ENCODE measurements at places on chromosomes 6 and 20.

DNA sequence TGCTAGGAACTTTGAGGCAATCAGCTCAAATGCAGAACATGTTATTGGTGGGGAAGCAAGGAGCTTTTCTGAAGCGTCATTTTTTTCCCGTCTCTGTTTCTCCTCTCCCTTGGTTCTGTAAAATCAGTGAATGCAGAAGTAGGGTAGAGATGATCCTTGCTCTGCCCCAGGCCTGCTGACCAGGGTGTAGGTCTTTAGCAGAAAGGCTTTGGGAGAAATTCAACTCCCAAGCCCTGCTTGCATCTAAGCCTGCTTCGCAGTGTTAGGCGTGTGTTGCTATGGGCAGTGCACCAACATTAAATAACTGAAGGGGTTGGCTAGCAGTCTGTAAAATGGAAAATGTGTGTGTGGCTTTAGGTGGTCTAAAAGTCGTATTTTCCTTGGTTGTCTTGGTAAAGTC, 45.9 kb downstream of the SASH1 start:
- no peak for DNase-seq

DNA sequence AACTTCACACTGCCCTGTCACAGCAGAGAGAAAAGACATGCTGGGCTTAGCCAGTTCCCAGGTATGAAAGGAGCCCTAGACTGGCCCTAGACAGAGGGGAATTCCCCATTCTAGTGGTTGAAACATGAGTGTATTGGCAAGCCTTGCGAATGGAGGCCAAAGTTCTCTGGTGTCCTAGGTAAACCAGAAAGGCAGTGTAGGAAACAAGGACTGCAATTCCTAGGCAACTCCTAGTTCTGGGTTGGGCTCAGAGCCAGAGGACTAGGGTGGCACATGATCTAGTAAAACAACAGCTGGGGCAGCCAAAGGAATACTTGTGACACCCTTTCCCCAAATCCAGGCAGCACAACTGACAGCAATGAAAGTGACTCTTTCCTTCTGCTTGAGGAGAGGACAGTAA, 265.0 kb upstream of the EPHA7 start:
- no peak for DNase-seq

DNA sequence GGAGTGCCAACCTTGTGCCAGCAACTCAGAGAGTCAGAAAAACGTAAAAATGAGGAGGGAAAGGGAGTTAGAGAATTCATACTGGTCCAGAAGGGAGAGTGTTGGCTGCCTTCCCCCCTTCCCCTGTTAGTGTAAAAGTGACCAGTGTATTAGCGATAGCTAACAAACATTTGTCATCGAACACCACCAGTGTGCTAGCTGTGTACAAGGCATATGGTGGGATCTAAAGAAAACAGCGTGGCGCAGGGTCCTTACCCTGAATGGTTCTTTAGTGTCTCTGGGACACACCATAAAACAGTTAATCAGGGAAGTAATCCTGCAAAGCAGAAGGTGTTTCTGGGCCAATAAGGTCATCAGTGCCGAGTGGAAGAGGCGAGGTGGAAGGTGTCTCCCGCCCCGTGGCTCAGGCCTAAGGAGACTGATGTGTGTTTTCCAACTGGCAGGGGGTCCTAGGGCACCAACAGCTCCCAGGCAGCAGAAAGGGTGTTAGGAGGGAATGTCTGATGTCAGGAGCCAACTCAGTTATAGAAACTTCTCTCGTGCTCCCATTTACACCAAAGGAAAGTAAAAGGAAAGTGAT, 91.9 kb downstream of the TCP11 start:
- DNase-seq = no peak

- DNase-seq = no peak
Observed at GRCh38 chr6:153840039-153840850, 198.8 kb upstream of the OPRM1 start.

- no peak for DNase-seq
Observed at GRCh38 chr6:127566651-127567050, 10.3 kb upstream of the C6orf58 start.

DNA sequence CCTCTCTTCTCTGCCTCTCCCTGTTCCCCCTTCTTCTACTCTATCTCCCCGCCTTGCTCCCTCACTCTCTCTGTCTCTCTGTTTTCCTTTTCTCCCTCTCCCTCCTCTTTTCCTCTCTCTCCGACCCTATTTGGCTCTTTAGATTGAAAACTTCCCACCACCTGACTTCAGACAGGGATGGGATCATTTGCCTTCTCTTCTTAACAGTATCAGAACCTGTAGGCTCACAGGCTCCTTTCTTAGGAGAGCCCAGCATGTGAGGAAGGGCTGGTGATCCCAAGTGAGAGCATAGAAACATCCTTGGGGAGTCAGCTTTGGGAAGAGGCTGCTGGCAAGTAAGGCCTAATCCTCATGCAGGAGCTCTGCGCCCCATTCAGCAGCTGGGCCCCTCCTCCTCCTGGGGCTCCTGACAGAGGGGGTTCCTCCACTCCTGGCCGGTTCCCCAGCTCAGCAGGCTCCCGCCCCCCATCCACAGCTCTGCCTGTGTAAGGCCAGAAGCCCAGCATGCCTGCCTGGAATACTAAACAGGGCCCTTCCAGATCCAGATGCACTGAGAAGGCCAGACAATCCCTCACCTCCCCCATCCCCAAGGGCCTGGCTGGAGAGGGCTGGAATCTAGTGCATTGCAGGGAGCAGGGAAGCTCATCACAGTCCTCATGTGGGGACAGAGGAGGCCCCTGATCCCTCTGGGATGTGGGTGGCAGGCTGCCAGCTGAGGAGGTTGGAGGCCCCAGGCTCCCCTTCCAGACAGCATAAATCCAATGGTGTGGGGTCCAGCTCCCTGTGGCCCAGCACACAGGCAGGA, 93.4 kb downstream of the PTPRT start:
- DNase-seq = no peak

DNA sequence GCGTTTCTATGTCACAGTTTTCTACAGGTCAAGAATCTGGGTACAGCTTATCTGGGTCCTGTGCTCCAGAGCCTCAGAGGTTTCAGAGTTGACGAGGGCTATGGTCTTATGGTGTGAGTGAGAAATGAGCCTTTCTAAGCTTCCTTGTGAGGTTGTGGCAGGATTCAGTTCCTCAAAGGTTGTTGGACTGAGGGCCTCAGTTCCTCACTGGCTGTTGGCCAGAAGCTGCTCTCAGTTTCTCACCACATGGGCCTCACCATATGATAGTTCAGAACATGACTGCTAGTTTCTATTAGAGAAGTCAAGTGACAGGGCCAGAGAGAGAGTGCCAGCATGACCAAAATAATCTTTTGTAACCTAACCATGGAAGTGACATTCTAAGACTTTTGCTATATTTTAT, 96.1 kb downstream of the NUS1 start:
- no peak for DNase-seq

DNA sequence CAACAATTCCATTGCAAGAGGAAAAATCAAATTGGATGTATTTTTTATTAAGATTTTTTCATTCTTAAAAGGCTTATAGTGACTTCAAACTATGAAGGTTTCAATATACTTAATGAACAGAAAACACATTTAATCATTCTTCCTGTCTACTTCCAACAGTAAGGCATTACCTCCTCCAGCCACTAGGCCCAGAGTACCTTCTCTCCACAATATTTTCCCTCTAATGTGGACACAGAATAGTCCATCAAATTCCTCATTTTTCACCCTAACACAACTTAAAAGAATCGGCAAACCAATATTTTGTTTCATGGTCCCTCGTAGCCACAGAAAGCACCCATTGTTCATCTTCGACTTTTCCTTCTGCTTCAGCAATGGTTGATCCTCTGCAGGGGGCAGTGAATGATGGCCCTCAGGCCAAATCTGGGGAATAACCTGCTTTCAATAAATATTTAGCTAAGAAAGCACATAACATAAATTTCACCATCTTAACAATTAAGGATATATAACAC, 335.4 kb upstream of the ID4 start:
- DNase-seq = no peak

DNA sequence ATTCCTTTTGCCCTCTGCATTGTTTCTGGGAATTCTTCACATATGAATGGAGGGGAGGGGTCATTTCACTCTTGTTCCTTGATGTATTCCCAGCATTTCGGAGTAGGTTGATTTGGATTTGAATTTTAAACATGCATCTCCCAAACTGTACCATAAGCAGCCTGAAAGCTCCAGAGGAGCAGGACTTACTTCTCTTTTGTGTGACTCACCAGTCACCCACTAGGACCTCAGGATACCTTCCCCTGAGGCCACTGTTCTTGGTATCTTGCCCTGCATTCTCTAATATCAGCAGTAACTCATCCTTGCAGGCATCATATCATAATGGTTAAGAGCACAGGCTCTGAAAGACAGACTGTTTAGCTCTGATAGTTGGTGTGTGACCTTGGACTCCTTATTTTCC, 703 bp downstream of the MRPL2 start:
- no peak for DNase-seq

GRCh38 chr20:63232235-63233060, 3.3 kb upstream of the BIRC7 start:
- DNase-seq = no peak

DNA sequence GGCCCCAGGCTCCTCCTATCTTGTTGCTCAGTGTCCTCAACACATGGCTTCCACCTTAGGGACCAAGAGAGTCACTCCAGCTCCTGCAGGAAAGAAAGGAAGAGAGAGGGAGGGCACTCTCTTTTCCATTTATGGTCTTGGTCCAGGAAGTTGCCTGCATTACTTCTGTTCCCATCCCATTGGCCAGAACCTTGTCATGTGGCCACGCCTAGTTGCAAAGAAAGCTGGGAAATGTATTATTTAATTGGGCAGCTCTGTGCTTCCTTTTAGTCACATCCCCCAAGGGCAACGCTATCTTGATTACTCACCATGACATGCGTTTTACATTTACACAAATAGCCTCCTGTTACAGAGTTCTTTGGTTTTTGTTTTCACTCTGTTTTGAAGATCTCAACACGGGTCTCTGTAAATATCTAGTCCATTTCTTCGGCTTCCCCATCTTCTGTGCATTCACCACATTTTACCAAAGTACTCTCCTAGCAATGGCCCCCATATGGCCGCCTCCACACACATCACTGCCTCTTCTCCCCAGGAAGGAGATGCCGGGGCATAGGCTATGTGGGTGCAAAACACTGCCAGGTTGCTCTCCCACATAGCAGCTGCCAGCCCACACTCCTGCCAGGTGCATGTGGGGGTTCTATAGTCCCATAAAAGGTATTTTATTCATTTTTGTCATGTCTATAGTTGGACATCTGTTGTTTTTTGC, 35.7 kb upstream of the ZMYND8 start:
- DNase-seq = no peak

DNA sequence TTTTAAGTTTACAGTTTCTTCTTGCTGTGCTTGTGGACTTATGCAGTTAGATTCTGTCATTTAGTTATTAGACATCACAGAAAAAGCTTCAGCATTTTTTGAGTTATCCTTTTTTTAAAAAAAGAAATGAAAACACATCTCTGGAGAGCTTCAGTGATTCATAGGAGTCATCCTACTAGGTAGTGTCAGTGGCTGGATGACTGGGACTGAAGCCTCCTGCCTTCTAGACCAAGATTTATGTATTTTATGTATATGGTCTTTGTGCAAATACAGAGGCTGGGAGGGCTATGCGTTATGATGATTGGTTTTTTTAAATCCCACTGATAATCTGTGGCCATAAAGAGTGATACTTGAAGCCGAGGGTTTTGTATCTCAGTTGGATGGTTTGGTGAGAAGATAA, 125.9 kb upstream of the JAG1 start:
- DNase-seq = no peak

GRCh38 chr6:11380969-11381744, 148.7 kb upstream of the NEDD9 start:
- no peak for DNase-seq

GRCh38 chr6:96604420-96604819, 41.5 kb downstream of the FHL5 start:
- no peak for DNase-seq

DNA sequence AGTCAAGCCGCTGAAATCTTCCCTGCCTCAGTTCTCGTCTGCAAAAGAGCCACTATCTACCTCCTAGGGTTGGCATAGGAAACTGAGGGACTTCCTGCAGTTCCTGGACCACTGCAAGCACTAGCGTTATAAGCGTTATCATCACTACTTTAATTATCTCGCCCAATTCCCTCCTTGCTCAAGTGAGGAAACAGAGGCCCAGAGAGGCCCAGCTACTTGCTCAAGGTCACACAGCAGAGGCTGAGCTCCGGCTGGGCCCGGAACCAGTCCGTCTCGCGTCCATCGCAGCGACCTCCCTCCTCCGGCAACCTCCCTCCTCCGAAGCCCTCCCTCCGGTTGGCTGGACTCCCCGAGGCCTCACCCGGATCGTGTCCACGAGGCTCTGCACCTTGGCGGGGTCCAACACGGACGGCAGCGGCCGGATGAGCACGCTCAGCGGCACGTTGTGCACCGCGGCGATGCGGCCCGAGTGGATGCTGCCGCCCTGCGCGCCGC, 338 bp downstream of the SRXN1 start:
- DNase-seq = no peak

DNA sequence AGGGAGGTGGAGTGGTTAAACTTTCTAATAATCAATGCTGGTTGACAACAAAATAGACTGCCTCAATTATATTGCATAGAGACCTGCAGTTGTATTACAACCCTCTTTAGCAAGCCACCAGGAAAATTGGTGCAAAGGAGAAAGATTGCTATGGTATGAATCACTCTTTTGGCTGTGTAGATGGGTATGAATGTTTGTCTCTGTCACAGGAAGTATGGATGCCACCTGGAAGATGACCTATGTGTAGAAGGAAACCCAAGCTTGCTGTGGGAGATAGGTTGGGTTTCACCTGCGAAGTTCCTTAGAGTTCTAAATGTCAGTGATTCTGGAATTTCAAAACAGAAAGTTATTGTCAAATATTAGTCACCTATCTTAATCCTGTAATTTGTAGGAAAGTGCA, 134.6 kb downstream of the SOBP start:
- DNase-seq = no peak

DNA sequence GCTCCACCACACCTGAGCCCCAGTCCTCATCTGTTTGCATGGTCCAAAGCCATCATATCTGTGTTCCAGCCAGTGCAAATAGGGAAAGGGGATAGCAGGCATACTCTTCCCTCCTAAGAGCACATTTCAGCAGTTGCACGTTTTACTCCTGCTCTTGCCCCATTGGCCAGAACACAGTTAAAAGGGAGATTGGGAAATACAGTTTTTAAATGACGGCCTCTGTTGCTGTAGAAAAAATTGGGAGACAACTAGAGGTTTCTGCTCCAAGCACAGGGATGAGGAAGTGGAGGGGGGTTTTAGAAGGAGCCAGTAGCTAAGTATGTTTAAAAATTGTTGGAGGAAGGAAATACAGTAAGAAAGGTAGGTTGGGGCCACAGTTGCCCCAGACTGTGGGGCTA, 14.6 kb upstream of the STK35 start:
- DNase-seq = no peak

- DNase-seq = no peak
Observed at GRCh38 chr20:31857861-31858759, 12.2 kb downstream of the DUSP15 start.

All from stimulated activated CD4-positive, alpha-beta T cell treated with anti-CD3 and anti-CD28 coated beads, Interleukin-1b, Interleukin-23, amount 100 ng/mL, for 24 hours (primary cell).